ENCODE measurements at places on chromosomes 4 and X. TPM values are rescaled to one million over a fixed set of nuclear protein-coding genes. Genes with fewer than 3 reads are reported as not detected.

DNA sequence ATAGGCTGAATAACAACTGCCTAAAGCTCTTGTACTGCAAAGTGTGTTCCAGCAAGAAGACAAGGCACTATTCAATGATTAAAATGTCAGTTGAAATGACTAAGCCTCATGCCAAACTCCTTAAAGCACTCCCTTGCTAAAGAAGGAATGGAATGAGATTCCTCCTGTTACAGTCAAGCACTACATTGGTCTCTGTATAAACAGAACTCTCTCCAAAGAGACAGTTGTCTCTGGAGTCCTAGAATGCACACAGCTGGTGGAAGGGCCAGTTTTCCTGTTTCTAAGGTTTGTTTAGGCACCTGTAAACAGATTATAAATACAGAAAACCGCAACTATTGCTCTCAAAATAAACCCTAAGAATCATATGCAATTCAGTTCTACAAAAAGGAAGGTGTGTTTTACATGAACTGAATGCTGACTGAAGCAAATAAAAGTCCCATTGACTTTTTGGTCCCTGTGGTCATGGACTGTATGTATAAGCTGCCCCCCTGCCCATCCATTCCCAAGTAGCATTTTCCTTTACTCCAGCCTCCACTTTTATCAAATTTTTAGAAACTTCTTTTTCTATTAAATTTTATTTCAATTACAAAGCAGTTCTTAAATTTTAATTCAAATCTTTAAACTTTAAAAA, 47.0 kb downstream of the FAT1 start:
- DNase-seq, result peak; percentile 81

DNA sequence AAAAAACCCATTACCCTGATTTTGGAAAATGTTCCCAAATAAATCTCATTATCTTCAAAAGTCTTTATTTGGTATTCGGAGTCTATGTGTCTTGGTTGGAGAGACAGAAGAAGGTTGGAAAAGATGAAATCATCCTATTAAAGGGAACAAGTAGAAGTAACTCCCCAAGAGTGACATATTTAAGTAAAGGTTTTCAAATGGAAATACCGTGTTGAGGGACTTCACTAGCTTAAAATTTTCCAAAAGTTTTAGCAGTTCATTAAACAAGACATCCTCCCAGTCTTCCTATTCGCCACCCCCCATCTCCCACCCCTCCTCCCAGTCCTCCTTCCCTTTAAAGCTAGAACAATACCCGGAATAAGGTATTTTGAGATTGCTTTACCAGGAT, 62.7 kb upstream of the CCDC160 start:
- no peak for DNase-seq

DNA sequence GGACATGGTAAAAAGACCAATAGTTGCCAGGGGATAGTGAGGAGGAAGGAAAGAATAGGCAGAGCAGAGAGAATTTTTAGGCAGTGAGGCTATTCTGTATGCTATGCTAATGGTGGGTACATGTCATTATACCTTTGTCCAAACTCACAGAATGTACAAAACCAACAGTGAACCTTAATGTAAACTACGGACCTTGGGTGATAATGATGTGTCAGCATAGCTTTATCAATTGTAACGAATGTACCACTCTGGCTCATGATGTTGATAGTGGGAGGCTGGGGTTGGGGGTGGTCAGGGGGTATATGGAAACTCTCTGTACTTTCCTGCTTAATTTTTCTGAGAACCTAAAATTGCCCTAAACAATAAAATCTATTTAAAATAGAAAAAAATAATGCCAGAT, 37.7 kb upstream of the ACSL4 start:
- DNase-seq, result no peak

- peak; percentile 55 for DNase-seq
These were observed 155.2 kb upstream of the SPIN4 start for GRCh38 chrX:63506320-63506719.

- DNase-seq, result peak; percentile 18
These were observed 25.7 kb upstream of the RP2 start for GRCh38 chrX:46811121-46811520.

GRCh38 chrX:13742397-13743176, 8.0 kb downstream of the OFD1 start:
- DNase-seq, result no peak

- no peak for DNase-seq
These were observed 48.9 kb upstream of the PPARGC1A start for GRCh38 chr4:23938796-23939195.

DNA sequence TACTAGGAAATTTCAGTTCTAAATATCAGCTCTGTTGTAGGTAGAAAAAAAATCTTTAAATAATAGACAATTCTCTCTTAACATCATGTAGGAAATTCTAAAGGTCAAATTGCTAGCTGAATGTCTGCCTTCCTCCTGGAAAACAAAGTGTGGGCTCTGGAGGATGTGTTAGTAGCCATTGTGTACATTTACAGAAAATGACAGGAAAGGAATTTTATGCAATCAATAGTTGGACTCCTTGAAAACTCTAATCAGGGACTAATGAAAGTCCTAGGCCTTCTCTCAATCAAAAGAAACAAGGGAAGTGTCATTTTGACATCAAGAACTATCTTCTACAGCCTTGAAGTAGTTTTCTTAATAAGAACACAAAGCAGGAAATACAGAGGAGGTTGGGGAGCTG, 174.6 kb downstream of the ANKRD50 start:
- DNase-seq, result no peak

DNA sequence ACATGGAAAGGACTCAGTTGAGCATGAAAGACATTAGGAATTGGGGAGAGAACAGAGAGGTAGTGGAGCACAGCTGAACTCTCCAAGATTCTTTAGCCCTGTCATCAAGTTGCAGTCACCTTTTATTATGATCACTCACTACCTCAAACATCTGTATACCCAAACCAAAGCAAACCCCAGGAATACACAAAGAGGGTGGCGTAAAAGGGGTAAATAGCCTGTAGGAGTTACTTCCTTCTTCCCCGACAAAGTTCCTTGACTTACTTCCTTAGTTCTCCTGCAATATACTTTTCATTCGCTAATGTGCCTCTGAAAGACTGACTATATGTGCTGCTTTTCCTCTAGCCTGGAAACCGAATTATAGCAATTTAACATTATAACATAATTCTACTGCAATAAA, 159.9 kb downstream of the SPRY1 start:
- no peak for DNase-seq

DNA sequence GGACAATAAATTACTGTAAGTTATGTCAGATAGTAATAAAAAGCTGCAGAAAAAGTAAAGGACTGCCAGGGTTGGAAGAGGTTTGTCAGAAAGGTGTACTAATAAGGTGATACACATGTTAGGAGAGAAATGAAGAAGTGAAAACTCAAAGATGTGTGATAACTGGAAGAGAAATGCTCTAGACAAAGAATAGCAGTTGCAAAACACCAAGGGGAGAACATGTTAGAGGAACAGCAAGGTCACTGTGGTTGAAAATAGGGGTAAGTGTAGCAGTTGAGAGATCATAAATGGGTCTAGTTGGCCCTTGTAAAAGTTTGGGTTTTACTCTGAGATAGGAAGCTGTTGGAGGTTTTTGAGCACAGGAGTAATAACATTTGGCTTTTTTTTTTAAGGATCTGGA, 46.9 kb downstream of the HSPA4L start:
- no peak for DNase-seq

DNA sequence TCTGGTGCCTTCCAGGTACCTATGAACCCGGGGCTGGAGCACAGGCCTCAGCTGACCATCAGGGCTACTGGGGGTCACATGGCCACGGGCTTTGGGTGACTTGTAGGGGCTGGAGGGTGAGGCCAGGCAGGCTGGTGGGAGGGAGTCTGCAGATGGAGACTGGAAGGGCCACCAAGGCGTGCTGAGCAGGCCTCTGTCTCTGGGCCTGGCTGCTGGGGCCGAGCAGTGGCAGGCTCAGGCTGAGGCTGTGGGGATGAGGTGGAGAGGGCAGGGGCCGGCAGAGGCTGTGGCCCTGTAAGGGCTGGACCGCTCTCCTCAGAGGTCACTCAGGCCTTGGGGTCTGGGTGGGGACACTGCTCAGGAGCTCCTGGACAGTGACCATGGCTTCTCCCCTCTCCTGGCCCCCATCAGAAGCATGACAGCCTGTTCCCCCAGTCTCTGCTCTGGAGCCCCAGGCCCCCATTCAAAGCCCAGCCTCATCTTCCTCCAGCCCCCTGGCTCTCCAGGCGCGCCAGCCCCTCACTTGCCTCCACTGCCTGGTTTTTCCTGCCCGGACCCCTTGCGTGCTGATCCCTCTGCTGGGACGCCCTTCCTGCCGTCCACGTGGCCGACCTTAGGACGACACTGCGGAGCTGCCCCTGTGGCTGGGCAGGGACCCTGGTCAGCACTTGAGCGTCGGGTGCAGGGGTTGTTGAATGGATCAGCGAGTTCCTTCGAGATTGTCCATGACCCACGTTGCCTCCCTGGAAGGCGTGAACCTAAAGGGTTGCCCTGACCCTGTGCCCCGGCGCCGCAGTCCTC, 11.1 kb upstream of the NAT8L start:
- DNase-seq, result no peak

- no peak for DNase-seq
These were observed 53.5 kb upstream of the PCDH10 start for GRCh38 chr4:133095591-133095990.

- peak; percentile 24 for DNase-seq
These were observed 162.4 kb upstream of the IL15 start for GRCh38 chr4:141473952-141474351.

ETDB gene
- not detected for total RNA-seq

HELT gene
- total RNA-seq, result not detected

GPR143 gene
- total RNA-seq, result 0.58 TPM

CENPE gene
- 6.0 TPM for total RNA-seq

FGF13 gene
- 66.8 TPM for total RNA-seq

Measured in muscle of leg (tissue), 16 donors.